ENCODE measurements at places on chromosomes 1 and 21. TPM values are rescaled to one million over a fixed set of nuclear protein-coding genes. Genes with fewer than 3 reads are reported as not detected.

TDRD10 gene
- total RNA-seq, result not detected

DNA sequence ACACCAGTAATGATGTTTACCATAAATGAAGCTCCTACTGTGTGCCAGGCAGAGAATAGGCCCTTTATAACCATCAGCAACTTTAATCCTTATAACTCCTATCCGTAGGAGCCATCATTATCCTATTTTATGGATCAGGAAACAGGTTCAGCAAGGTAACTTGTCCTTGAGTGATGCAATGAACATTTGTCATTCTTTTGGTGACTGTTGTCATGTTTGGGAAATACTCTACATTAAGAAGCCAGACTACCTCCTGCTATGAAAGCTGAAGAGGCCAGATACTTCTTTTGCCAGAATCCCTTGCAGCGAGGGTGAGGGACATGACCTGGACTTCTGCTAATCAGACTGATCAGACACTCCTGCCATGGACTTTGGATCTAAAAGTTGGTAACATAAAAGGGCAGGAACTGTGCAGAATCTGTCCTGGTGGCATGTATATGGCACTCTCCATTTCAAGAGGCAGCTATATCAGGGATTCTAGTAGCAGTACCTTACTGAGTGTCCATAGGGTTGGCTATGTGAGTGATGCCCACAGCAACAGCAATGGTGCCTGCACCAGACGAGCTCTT lies 33.1 kb upstream of the SRRM1 start:
- no peak for DNase-seq

DNA sequence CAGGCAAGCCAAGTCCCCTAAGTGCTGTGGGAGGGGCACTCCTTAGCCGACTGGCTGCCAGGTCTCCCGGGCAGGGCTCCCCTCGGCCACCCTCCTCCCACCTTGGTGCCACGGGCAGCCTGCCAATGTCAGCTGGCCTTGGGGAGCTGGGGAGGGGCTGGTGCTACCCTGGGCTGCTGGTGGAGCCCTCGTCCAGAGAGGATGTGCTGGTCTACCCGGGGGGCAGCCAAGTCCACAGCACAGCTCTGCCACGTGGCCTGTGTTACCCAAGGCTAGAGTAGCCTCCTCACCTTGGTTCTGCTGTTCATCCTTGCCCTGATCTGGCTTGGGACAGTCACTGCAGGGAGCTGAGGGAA lies 42.9 kb downstream of the CRYAA start:
- no peak for DNase-seq

GRCh38 chr1:59057796-59058195 lies 239.1 kb upstream of the FGGY start:
- no peak for DNase-seq

GRCh38 chr1:200281201-200281835 lies 128.5 kb downstream of the ZNF281 start:
- no peak for DNase-seq

DNA sequence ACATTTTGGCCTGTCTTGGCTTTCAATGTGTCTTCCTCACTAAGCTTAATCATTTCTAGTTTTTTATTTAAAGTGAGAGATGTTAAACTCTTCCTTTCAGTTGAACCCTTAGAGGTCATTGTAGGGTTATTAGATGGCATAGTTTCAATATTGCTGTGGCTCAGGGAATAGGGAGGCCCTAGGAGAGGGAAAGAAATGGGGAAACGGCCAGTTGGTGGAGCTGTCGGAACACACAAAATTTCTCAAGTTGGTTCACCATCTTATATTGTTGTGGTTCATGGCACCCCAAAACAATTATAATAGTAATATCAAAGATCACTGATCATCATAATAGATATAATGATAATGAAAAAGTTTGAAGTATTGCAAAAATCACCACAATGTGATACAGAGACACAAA lies 31.4 kb upstream of the KAZN start:
- DNase-seq, result no peak
